ENCODE measurements at places on chromosomes 6 and 20.

GRCh38 chr6:130776287-130776925 is 50.8 kb upstream of the SMLR1 start:
- no peak for DNase-seq

DNA sequence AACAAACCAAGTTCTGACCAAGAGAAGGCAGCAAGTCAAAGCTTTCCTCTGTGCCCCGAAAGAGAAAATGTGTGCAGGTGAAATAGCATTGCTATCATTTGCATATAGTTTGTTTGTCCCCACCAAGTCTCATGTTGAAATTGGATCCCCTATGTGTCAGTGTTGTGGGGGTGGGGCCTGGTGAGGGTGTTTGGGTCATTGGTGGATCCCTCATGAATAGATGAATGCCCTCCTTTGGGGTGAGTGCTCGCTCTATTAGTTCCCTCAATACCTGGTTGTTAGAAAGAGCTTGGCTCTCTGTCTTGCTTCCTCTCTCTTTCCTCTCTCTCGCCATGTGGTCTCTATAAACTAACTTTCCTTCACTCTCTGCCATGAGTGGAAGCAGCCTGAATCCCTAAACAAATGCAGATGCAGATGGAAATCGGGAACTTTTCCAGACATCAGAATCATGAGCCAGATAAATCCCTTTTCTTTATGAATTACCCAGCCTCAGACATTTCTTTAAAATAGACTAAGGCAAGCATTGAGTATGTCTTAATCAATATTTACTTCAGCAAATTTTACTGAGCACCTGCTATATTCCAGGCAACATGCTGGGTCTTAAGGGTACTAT is 43.8 kb upstream of the SYNDIG1 start:
- no peak for DNase-seq

DNA sequence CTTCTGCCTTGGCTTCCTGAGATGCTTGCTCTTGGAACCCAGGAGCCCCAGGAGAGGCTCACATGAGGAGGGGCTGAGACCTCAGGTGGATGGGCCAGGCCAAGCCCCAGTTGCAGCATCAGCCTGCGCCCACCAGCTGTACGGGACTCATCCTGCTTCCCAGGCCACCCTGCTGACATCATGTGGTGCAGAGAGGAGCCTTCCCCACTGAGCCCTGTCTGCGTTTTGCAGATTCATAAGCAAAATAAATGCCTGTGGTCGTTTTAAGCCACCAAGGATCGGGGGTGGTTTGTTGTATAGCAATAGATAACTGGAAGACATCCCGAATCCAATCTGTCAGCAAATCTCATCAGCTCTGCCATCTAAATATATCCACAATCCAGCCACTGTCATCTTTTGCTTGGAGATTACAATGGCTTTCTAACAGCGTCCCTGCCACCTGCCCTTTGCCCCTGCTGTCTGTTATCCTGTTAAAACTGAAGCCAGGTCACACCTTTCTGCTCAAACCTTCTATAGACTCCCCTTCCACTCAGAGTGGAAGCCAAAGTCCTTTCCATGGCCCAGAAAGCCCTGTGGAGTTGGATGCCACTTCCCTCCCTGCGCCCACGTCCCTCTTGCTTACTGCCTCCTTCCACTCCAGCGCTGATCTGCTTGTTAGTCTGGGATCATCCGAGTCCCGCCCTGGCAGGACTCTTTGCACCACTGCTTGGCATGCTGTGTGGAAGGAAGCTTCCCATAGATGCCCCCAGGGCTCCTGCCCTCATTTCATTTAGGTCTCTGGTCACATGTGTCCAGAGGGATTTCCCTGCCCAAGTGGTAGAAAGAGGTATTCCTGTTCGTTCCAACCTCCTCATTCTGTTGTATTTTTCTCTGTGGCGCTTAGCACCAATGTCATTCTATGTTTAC is 24.0 kb upstream of the MLN start:
- no peak for DNase-seq

DNA sequence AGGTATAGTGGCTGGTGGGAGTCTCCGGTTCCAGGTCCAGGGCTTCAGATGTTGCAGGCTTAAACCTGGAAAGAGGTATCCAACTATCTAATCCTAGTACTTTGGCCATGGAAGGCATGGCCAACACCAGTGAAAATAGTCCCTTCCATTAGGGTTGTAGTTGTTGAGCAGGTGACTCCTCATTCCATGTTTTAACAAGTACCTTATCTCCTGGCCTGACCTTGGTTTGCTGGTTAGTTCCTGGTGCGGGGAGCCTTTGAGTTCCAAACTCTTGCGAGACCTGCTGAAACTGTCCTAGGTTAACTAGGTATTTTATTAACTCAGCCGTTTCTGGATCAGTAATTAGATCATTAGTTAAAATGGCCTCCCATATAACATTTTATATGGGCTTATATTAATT is 165.1 kb upstream of the PROKR2 start:
- DNase-seq = no peak

GRCh38 chr6:169955731-169956437 is 204.5 kb downstream of the ERMARD start:
- DNase-seq = no peak

- DNase-seq = no peak
Measured at GRCh38 chr6:20427856-20428255, 26.2 kb downstream of the E2F3 start.

GRCh38 chr6:2944405-2945152 is 26.8 kb downstream of the SERPINB6 start:
- DNase-seq = no peak

- DNase-seq = no peak
Measured at GRCh38 chr20:24364482-24364881, 104.9 kb upstream of the SYNDIG1 start.

- DNase-seq = no peak
Measured at GRCh38 chr6:167898673-167899311, 72.1 kb downstream of the AFDN start.

DNA sequence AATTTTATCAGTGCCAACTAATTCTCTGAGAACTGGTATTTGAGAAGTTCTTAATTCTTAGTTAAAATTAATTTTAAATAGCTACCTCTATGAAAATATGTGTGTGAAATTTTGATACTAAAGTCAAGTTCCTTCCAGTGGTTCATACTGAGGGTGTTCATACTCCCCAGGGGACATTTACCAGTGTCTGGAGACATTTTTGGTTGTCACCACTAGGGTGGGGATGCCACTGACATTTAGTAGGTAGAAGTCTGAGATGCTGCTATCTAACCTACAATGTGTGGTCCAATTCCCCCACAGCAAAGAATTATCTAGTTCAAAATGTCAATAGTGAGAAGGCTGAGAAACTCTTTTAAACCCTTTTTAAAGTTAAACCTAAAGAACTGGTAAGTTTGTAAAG is 463.8 kb downstream of the ADGRB3 start:
- no peak for DNase-seq

- no peak for DNase-seq
Measured at GRCh38 chr6:134689641-134690040, 260.3 kb downstream of the ALDH8A1 start.

DNA sequence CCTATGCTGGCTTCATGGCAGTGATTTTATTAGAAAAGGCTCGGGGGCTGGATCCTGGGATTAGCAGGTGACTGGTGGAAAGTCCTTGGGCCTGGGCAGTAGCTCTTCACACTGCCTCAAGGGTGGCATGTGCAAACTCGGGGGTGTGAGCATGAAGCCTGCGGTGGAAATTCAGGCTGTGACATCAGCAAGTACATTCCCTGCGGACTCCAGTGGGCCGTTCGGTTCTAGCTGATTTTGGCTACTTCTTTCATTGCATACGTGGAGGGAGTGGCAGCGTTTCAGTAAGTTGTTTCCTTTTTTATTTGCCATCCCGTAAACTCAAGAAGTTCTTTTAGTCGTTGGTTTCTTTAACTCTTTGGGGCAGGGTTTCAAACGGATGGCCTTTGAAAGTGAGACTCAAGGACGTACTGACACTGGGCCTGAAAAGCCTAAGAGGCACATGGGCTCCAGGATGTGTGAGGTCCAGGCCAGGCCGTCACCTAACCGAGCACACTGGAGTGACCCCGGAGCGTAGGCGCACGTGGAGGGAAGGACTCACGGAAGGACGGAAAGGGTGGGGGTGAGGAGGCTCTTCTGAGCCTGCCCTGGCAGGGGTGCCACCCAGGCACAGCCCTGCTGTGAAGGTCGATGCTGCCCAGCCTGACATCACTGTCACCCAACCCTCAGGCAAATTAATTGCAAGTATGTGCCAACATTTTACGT is 104.0 kb upstream of the FRMD1 start:
- no peak for DNase-seq
